ENCODE measurements at places on chromosomes 16 and 17.
A peak's percentile ranks its signal among the peaks of the same experiment; 100 is the strongest.

DNA sequence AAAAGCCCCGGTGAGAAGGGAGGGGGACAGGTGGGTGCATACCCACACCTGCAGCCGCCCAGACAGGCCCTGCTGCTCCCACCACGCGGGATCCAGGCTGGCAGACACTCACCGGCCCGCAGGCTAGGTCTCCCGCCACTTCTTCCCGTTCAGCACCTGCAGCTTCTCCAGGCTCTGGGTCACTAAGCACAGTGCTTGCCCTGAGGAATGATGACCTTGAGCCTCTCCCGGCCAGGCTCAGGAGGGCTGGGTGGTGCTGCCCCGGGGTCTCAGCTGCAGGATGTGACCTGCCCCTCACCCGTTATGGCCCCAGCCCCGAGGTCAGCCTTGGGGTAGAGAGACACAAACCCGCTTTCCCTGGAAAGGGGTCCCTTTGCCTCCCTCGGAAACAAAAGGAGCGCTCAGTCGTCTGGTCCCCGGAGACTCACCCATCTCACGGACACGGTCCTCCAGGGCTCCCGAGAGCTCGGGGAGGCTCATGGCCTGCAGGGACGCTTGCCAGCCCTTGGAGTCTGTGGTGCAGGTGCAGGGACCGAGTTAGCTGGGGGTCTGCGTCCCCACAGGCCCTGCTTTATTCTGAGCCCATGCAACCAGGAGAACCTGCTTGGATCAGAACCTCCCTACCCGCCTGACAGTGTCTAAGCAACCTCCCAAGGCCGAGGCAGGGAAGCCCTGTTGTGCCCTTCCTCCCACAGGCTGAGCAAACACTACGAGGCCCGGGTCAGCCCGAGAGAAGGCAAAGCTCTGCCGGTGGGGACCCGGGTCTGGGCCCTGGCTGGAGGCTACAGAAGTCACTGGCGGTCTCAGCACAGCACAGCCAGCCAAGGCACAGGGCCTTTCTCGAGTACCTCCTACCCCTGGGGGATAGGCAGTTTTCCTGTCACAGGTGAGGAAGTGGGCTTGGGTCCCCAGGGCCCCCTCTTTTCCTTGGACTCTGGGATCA lies 3.8 kb downstream of the NUDT16L1 start:
- no peak for DNase-seq

DNA sequence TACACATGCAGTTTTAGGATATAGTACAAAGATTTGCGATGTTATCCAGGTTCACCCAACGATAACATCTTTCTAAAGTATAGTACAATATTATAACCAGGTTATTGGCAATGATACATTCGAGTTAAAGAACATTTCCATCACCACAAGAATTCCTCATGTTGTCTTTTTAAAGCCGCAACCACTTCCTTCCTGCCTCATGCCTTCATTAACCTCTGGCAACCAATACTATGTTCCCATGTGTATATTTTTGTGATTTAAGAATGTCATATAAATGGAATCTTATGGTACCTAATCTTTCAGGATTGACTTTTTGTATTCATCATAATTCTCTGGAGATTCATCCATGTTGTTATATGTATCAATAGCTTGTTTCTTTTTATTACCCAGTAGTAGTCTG lies 1183.2 kb downstream of the CDH11 start:
- no peak for DNase-seq

DNA sequence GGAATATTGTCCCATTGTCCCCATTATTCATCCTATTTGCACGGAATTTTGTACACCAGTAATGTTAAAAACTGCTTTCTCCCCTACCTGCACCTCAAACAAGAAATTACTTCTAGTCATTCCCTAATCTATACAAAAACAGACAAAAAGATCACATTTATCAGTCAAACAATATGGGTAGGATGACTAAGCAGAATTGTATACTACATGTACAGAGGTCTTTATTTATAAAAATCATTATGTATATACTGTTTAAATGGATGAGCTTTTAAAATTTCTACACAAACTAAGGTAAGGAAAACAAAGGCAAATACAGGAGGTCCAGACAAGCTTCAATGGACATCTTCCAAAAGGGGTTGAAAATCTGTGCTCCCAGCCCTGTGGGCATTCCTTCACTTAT lies 137.7 kb downstream of the CEP112 start:
- no peak for DNase-seq

DNA sequence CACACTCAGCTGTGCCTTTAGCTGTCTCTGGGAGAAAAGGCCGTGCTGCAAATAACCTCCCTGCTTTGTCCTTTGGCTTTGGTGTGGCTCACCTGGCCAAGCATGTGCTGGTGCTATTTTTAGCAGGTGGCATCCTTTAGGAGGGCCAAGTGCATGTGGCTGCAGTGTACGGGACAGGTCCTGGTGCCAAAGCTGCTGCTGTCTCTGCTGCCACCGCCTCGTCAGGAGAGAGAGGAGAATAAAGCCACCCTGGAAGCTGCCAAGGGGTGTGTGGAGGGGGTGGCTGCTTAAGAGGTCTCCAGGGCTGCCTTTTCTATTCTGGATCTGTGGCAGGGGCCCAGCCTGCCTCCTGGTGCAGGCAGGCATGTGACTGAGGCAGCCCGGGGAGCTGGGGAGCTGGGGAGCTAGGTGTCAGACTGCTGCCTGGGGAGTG lies 6.2 kb downstream of the AKAP1 start:
- DNase-seq = peak; percentile 88

All from left ventricle myocardium superior (tissue), 1 donor.